ENCODE measurements at places on chromosomes 7 and 10. TPM values are rescaled to one million over a fixed set of nuclear protein-coding genes. Genes with fewer than 3 reads are reported as not detected.

The ZNF138 gene
- total RNA-seq = 34.6 TPM

The SPOCK2 gene
- 297 TPM for total RNA-seq

The GDF2 gene
- not detected for total RNA-seq

The PIK3CG gene
- 1.4 TPM for total RNA-seq

The PNLIP gene
- total RNA-seq = not detected

The FAM25A gene
- total RNA-seq = not detected

The CYP2C8 gene
- 1.7 TPM for total RNA-seq

The PIK3AP1 gene
- total RNA-seq = 2.8 TPM

The TMEM236 gene
- total RNA-seq = 0.13 TPM

The OPALIN gene
- total RNA-seq = 91.8 TPM

The NAT16 gene
- total RNA-seq = 2.2 TPM

The C10orf67 gene
- total RNA-seq = 0.73 TPM

The C10orf95 gene
- 0.45 TPM for total RNA-seq

The C10orf71 gene
- total RNA-seq = not detected

The LIPF gene
- not detected for total RNA-seq

The IL2RA gene
- total RNA-seq = not detected

The BTAF1 gene
- 35.7 TPM for total RNA-seq

The STK31 gene
- 1.6 TPM for total RNA-seq

The CTAGE8 gene
- not detected for total RNA-seq

The MSMB gene
- not detected for total RNA-seq

The MYL10 gene
- not detected for total RNA-seq

The CLDN4 gene
- 1.7 TPM for total RNA-seq

The GATA3 gene
- total RNA-seq = not detected

The EEPD1 gene
- 17.1 TPM for total RNA-seq

The CAPZA2 gene
- 148 TPM for total RNA-seq

The NME8 gene
- 0.40 TPM for total RNA-seq

The TWIST1 gene
- 0.72 TPM for total RNA-seq

The THSD7A gene
- total RNA-seq = 17.3 TPM

The ADAP1 gene
- total RNA-seq = 137 TPM

The CCDC172 gene
- total RNA-seq = not detected

The HEPACAM2 gene
- not detected for total RNA-seq

The AKR1B1 gene
- 95.3 TPM for total RNA-seq

The AGAP4 gene
- 25.4 TPM for total RNA-seq

The NDUFB8 gene
- 324 TPM for total RNA-seq

The NKX2-3 gene
- total RNA-seq = not detected

The CEP55 gene
- not detected for total RNA-seq

The PAPSS2 gene
- 12.6 TPM for total RNA-seq

The ASAH2 gene
- 6.0 TPM for total RNA-seq

Measured in dorsolateral prefrontal cortex (tissue), 122 donors.